ENCODE measurements at places on chromosomes 16 and 17.
A peak's percentile ranks its signal among the peaks of the same experiment; 100 is the strongest.

DNA sequence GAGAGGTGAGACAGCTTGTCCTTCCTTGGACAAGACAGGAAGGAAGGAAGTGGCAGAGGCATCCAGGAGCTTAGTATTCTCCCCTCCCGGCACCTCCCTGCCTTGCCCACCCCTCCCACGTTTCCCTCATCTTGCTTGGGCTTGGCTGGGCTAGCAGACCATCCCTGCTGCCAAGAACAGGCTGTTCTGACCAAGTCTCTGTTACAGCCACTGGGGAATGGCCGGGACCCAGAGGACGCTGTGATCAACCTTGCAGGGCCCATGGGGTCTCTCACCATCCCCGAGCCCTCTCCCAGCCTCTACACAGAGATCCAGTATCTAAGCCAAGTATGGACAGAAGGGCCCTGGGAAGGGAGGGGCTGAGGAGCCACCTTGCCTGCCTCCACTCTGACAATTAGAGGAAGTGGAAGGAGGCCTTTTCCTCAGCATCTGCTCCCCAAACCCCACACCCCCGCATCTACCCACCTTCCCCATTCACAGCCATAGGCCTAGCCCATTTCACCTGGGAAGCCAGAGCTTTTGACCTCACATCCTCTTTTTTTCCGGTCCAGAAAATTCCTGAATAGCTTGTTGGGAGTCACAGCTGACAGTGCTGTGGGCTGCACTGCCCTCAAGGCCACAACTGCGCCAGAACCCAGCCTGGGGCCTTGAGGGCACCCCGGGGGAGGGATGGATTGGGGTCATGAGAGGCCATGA is 14.1 kb downstream of the CD300LG start:
- no peak for DNase-seq

- peak; percentile 18 for DNase-seq
Observed at GRCh38 chr17:49360796-49361128, 1.3 kb downstream of the ZNF652 start.

GRCh38 chr16:69838489-69838888 is 76.4 kb downstream of the WWP2 start:
- no peak for DNase-seq

DNA sequence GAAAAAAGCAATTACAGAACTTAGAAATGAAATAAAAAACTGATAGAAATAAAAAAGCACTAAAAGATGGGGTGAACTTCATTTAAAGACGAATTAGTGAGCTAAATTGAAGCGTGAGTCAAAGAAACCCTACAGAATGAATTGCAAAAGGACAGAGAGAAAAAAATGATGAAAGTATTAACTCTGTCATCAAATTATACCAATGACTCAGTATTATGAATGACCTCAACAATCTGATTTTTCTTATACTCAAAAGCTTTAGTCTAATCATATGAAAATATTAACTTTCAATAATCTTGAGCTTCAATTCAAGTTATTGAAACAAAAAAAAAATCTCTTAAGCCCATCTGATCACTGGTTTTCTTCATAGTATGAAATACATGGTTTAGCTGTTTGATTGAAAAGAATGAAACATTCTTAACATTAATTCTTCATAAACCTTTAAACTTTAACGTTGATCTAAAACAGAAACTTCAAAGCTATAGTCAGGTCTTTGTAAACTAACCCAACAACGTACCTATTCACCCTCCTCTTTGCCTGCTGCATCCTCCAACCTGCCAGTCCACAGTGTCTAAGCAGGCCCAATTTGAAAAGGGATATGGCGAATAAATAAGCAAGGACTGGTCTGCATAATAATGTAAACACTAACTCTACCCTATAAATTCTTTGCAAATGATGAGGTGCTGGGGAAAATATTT is 6.6 kb downstream of the ABCA5 start:
- no peak for DNase-seq

DNA sequence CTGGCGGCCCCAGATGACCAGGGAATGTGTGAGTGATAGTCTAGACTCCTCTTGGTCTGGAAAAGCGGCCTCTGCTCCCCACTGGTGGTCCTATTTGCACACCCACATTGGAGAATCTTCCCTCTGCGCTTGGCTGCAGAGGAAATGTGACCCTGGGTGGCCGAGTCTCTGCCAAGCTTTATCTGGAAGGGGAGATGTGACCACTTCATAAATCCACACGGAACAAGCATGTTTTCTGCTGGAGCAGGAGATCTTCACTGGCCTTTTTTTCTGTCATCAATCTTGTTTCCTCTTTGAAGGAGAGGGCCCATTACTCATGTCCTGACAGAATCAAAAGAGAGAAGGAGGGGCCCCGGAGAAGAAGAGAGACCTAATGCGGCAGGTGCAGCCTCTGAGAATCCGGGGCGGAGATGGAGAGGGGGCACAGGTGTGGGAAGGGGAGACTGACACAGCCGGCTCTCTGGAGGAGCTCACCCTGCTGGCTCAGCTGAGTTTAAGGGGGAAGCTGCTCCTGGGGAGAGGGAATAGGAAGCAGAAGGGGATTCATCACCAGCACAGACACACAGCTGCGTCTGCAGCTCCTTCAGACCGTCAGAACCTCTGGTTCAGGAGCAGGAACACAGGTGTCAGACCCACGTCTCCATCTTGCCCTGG is 116.3 kb downstream of the SOX9 start:
- peak; percentile 22 for DNase-seq

DNA sequence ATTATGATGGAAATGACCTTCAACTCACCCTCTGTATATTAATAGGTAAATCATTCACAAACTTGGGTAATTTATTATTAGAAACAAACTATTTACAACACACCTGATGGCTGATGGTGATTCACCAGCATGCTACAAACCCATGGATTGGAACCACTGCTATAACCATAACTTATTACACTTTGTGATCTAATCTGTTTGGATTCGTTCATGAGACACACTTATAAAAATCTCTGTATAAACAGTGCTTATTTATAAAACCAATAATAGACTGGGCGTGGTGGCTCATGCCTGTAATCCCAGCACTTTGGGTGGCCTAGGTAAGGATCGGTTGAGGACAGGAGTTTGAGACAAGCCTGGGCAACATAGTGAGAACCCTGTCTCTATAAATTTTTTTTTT is 16.0 kb downstream of the SMIM36 start:
- no peak for DNase-seq

Data from nephron progenitor cell (in vitro differentiated cells).